ENCODE measurements at places on chromosomes 12 and 14.

DNA sequence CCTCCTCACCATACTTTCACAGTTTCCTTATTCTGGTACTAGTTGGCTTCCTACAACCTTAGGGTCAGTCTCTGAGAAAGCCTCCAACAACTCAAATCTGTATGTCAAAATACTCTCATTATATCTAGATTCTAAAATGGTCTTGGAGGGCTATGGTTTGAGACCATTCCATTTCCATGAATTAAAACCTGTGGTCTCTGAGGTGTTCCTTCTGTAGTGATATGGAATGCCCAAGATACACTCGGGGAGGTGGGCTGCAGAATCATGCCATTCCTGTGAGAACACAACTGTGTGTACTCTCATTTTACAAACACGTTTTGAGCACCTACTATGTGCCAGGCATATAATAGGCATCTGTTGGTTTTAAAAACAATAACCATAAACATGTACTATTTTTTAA, 74.0 kb downstream of the FERMT2 start:
- DNase-seq: no peak

- peak; percentile 69 for DNase-seq
Observed at GRCh38 chr14:100306101-100306997, at the start of gene SLC25A29. SLC25A29 (minus strand) TSS chr14:100306444; CDS start chr14:100306232, 212 bp downstream.

DNA sequence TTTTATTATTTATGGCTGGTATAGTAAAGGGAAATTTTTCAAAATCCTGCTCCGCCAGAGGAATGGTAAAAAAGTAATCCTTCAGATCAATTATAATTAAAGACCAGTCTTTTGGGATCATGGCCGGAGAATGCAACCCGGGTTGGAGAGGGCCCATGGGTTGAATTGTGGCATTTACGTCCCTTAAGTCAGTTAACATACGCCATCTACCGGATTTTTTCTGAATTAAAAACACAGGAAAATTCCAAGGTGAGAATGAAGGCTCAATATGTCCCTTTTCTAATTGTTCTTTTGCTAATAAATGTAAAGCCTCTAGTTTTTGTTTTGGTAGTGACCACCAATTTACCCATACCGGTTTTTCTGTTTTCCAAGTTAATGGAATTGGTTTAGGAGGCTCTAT, 602.8 kb downstream of the ALG10 start:
- no peak for DNase-seq

DNA sequence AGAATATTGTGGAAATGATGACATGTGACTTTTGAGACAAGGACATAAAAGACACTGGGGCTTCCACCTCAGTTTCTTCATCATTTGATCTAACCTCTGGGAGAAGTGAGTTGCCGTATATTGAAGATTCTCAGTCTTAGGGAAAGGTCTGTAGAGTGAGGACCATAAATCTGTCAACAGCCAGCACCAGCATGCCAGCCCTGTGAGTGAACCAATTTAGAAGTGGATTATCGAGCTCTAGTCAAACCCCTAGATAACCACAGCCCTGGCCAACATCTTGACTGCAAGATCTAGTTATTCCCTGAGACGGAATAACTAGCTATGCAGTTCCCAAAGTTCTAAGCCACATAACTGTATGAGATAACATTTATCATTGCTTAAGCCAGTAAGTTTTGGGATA, 108.8 kb upstream of the PTPRR start:
- no peak for DNase-seq

DNA sequence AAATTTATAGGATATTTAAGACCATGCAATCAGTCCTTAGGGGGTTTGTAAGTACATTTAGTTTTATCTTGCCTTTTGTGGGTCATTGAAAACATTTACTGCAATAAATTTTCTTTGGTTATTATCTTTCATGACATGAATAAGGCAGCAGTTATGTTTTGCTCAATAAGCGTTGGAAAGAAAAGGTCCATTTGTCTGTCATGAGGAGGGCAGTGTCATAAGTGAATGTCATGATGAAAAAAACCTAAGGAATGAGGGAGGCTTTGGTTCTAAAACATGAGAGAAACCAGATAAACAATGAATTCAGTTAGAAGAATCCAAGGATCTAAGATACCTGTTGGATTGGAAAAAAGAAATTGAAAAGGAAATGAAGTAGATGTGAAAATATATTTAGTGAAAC, 209.4 kb downstream of the NAV3 start:
- no peak for DNase-seq

GRCh38 chr14:101010293-101010692, 106.8 kb upstream of the RTL1 start:
- DNase-seq: no peak

DNA sequence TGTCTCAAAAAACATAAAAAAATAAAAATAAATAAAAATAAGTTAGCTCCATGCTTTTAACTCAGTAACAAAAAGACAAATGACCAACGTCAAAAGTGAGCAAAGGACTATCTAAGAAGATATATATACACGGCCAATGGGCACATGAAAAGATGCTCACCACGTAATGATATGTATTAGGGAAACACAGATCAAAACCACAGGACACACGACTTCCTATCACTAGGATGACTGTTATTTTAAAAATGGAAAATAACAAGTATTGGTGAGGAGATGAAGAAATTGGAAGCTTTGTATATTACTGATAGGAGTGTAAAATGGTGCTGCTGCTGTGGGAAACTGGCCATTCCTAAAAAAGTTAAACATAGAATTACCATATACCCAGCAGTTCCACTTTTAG, 20.2 kb upstream of the P2RX7 start:
- no peak for DNase-seq

DNA sequence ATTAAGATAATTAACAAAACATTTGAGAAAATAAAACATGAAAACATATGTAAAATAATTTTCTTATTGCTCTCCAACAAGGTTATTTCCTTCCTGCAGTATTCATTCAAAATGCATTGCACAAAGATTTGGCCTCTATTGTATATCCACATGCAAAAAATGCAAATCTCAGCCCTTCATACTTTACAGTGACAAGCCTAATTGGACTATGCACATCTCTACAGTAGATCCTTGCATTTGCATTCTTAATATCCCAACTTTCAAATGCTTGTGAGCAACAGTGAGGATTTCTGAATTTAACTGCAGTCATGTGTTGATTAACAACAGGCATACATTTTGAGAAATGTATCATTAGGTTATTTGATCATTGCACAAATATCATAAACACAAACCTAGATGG, 333.7 kb downstream of the PAWR start:
- no peak for DNase-seq

DNA sequence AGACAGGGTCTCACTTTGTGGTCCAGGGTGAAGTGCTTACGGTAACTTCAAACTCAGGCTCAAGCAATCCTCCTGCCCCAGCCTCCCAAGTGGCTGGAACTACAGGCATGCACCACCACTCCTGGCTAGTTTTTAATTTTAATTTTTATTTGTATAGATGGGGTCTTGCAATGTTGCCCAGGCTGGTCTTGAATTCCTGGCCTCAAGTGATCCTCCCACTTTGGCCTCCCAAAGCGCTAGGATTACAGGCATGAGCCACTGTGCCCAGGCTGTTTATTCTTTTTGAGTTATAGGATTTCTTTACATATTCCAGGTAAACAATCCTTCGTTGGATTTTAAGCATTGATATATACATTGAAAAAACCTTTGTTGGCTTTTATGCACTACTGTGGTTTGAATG, 26.7 kb downstream of the SOCS2 start:
- DNase-seq: no peak

DNA sequence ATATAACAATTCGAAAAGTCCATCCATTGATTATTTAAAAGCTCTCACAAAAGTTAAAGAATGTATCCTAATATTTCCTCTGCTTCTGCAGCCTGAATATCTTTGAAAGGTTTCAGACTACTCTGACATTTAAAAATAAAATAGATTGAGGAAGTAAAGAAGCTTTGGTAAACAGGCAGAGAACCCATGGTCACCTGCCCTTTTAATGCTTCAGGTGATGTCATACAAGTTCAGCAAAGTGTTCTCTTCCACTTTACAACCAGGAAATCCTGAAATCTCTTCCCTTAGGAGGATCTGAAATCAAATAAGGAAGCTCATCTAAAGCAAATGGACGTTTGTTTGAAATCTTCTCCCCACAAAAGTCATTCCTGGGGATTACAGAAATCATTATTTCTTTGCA, 322.4 kb downstream of the PDZRN4 start:
- no peak for DNase-seq

- no peak for DNase-seq
Observed at GRCh38 chr14:51638071-51638944, 13.4 kb upstream of the FRMD6 start.

DNA sequence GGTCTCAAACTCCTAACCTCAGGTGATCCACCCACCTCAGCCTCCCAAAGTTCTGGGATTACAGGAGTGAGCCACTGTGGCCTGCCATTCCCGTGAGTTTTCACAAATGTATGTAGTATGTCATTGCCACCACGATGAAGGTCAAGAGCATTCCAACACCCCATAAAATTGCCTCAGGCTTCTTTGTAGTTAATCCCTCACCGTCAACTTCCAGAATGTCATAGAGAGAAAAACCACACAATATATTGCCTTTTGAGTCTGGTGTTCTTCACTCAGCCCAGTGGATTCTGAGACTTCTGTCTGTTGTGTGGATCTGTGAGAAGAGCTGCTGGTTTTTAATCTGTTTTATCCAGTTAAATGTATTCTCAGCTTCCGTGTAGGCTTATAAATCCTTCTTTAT, 12.6 kb upstream of the CFAP251 start:
- no peak for DNase-seq

- DNase-seq: no peak
Observed at GRCh38 chr12:132953163-132953425, 3.0 kb downstream of the ZNF605 start.

DNA sequence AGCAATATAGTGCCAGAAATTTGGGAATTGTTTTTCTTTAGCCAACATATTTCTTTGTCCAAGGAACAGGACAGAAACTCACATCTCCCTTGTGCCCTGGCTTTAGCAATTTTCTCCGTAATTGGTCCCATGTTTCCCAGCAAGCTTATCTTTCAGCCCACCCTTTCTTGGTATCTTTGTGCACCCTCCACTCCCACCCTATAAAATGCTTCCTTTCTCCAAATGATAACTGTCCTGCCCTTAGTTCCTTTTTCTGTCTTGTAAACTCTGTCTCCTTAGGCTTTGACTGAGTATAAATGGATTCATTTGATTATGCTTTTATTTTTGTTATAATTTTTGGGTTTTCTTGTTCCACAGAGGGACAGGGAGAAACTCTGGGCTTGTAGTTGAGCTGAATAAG, 442.8 kb downstream of the ATP23 start:
- no peak for DNase-seq

DNA sequence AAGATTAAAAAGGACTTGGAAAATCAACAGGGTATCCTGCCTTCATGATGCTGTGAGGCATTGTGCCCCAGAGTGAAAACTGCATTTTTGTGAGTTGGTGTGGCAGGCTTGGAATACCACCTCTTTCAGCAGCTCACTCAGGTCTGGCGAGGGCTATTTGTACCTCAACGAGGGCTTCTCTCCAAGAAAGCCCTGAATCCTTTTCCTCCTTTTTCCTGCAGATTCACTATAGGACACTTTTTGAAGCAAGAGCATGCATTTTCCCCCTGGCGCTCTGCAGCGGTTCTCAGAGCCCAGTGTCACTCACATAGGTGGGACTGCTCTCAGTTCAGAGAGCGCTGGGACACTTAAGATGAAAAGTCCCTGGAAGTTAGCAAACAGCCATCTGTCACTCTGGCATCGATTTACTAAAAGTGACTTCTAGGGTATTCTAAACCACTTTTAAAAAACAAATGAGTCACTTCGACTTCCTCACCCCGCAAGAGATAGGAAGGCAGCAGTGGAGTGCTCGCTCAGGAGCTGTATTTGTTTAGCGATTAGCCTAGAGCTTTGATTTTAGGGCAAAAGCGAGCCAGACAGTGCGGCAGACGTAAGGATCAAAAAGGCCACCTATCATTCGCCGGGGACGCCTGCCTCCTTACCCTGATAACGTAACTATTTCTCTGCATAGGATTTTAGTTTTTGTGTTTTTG, 782 bp upstream of the LGR5 start:
- DNase-seq: no peak

GRCh38 chr14:62143245-62143644, 381.0 kb downstream of the SNAPC1 start:
- no peak for DNase-seq
